ENCODE measurements at places on chromosomes 12 and 14.

DNA sequence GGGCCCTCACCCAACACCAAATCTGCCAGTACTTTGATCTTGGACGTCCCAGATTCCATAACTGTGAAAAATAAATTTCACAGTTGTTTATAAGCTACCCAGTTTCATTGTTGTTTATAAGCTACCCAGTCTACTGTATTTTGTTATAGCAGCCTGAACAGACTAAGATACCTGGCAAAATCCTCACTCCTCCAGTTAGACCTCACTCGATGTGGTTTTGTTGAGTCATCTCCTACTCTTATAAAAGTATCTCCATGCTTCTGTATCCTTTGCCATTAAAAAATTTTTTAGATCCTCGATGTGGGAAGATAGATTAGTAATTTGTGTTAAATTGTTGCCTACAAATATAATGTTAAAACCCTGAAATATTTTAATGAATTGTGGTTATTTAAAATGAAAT, 16.0 kb downstream of the TXNDC16 start:
- DNase-seq: no peak

DNA sequence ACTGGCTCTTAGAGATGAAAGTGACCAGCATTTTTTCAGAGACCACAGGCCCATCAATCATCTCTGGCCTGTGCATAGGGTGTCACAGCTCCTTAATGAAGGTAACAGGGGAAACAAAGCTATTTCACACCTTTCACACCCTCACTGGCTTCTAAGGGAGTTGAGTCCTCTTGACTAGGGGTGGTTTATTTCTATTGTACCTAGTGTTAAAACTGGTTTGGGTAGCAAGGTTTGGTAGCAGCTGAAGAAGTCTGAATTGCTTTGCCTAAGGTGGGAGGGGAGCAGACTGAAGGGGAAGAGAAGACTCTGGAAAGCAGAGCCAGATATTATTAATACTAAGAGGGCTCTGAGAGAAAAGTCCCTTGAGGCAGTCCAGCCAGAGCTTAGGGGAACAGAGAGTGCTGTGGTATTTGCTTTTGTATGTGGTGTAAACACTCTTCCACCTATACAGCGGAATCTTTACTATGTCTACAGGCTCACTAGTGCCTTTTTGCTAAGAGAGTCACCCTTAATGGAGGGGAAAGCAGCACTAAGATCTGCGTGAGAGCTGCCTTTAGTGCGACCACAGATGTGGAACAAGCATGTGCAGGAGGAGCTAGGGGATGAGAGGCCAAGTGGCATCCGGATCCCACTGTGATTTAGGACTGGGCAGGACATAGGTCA, 95.8 kb downstream of the STXBP6 start:
- DNase-seq: no peak

- no peak for DNase-seq
Observed at GRCh38 chr12:3933074-3933818, 60.0 kb upstream of the PARP11 start.

- DNase-seq: no peak
Observed at GRCh38 chr12:68585966-68586365, 24.7 kb upstream of the RAP1B start.

GRCh38 chr12:118827606-118828005, 153.7 kb upstream of the SRRM4 start:
- no peak for DNase-seq

DNA sequence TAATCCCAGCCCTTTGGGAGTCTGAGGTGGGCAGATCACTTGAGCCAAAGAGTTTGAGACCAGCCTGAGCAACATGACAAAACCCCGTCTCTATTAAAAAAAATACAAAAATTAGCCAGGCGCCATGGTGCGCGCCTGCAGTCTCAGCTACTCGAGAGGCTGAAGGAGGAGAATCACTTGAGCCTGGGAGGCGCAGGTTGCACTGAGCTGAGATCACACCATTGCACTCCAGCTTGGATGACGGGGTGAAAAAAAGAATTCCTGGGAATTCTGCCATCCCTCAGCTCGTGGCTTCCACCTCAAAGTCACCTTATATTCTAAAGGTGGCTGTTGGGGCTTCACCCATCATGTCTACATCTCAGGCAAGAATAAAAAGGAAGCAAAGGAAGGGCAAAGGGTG, 12.9 kb downstream of the BCL2L14 start:
- DNase-seq: no peak

All from T-helper 2 cell treated with Interferon-gamma antibody and Interleukin-4, amounts not matched to agents 5 μg/mL and 100 μg/mL, for 36 hours (primary cell).